Stimulated activated CD8-positive, alpha-beta memory T cell treated with anti-CD3 and anti-CD28 coated beads, Interleukin-4, amount 100 ng/mL, for 1 hour (primary cell): ENCODE measurements at places on chromosomes 5 and 9.

DNA sequence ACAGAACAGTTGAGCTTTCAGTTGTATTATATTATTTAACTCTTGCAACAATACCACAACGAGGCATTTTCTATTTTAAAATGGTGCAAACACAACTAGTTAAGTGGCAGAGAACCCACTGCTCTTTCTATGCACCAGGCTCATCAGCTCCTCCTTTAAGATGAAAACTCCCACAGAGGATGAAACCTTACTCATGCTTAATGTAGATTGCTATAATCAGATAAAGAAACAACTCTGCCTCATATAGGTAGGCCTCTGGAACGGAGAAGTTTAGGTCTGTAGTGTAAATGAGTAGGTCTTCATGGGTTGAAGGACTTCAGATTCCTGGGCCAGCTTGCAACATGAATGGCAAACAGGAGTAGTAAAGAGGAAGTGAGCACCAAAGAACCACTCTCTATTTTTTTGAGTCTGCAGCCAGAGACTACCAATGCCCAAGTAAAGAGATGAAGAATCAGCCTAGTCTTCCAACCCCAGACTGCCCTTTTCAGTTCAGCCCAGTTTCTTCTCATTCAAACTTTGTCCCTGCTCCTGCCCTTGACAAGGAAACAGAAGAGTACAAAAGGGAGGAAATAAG is 33.9 kb downstream of the HACD4 start:
- no peak for DNase-seq

DNA sequence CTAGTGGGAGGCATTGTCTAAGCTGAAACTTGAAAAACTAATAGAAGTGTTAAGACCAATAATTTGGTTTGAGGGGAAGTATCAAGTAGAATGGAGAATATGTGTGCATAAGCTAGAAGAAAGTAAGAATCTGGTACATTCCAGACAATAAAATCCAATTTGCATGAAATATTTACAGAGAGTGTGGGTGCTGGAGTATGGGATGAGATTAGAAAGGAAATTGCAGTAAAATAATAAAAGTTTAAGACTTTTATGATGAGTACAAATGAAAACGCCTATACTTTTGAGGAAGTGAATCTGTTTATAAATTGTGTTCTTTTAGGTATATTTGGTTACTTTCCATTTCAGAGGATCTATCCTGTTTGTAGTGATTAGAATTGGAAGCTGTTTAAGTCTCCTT is 165.4 kb upstream of the TNC start:
- DNase-seq: no peak

- no peak for DNase-seq
These were observed 4.2 kb downstream of the NIPBL start for GRCh38 chr5:36880761-36881160.

GRCh38 chr5:63495225-63495624 is 467.0 kb downstream of the HTR1A start:
- no peak for DNase-seq

GRCh38 chr9:129570450-129571297 is 50.2 kb downstream of the C9orf50 start:
- DNase-seq: no peak

- DNase-seq: no peak
These were observed 25.7 kb downstream of the LRRTM2 start for GRCh38 chr5:138849439-138849838.

DNA sequence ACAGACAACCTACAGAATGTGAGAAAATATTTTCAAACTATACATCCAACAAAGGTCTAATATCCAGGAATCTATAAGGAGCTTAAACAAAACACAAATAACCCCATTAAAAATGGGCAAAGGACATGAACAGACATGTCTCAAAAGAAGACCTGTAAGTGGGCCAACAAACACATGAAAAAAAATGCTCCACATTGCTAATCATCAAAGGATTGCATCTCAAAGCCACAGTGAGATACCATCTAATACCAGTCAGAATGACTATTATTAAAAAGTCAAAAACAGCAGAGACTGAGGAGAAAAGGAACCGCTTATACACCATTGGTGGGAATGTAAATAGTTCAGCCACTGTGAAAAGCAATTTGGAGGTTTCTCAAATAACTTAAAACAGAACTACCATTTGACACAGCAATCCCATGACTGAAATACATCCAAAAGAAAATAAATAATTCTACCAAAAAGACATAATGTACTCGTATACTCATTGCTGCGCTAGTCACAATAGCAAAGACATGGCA is 39.1 kb upstream of the C5orf63 start:
- DNase-seq: no peak

- no peak for DNase-seq
These were observed at the start of gene PCDHGA5 for GRCh38 chr5:141363952-141364660. PCDHGA5 (plus strand) TSS chr5:141364162; CDS start chr5:141364331, 169 bp downstream.

GRCh38 chr9:130741831-130742449 is 48.4 kb downstream of the EXOSC2 start:
- no peak for DNase-seq

GRCh38 chr5:32935283-32935682 is 224.2 kb downstream of the NPR3 start:
- DNase-seq: no peak

- no peak for DNase-seq
These were observed 5.7 kb downstream of the TRIM52 start for GRCh38 chr5:181255276-181255675.

GRCh38 chr5:77080905-77081304 is 6.2 kb downstream of the ZBED3 start:
- DNase-seq: no peak

DNA sequence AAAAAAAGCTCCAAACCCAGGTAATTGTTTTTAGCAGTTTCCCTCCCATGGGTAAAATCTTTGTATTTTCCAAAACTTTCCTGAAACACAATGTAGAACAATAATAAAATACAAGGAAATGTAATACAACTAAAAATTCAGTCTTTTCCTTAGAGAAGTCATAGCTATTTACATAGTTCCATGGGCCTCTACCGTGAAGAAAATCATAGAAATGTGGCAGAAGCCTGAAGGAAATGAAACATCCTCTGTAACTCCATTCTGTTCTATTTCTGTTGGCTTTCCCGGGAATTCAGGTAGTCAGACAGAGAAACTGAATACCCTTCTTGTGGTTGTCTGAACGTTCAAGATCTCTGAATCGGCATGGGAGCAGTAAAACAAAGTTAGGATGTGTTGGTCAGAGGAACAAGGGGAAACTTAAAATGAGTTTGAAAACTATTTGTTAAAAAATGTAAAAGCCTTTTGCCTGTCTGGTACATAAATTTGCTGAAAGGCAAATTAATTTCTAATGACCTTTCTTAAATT is 202.4 kb upstream of the ZNF608 start:
- no peak for DNase-seq

DNA sequence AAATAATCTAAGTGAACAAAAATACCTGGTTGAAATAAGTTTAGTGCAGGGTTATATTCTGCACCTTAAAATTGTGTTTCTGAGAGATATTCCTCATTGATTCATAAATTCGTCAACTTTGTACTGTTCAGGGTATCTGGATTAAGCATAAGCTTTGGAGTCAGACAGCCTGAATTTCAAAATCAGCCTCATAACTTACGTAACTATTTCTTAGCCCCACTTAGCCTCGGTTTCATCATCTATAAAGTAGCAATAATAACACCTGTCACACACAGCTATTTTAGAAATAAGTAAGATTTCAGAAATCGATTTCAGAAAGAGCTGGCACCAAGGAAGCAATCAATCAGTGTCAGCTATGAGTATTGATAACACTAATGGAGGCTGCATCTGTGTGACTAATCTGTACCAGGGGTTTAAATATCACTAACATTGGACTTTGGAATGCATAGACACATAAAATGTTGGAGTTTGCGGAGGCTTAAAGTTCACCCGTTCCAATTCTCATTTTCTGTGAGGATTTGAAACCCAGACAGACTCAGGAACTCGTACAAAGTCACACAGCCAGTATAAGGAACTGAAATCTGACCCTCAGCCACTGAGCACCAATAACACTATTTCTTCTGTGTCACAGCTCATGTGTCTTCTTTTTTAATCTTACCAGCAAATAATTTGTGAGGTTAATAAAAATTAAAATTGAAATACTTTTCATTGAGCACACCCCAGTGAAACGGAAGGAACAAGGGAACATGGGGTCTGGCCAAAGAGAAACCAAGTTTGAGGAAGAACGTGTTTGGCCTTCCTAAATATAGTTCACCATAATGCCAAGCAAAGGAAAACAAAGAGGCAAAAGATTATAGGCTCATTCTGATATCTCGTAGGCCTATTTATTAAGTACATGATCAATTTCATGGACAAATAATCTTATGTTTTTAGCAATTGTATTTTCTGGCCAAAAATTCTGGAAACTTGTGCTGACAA is 194.4 kb upstream of the PTGER4 start:
- no peak for DNase-seq

- DNase-seq: no peak
These were observed 30.4 kb upstream of the SLC2A8 start for GRCh38 chr9:127366594-127366993.

- no peak for DNase-seq
These were observed 246.8 kb downstream of the ARRDC3 start for GRCh38 chr5:91136271-91136670.

DNA sequence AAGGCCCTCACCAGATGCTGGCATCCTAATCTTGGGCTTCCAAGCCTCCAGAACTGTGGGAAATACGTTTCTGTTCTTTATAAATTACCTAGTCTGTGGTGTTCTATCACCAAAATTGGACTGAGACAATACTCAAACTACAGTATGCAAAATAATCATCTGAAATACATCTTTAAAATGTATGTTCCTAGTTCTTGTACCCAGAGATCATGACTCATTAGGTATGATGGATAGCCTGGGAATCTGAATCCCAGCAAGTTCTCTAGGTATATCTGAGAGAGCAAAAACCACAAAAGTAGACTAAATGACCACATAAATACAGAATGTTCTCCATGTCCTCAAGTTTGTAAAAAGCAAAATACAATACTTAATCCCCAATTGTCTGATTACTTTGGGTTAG is 166.3 kb downstream of the YIPF5 start:
- DNase-seq: no peak

DNA sequence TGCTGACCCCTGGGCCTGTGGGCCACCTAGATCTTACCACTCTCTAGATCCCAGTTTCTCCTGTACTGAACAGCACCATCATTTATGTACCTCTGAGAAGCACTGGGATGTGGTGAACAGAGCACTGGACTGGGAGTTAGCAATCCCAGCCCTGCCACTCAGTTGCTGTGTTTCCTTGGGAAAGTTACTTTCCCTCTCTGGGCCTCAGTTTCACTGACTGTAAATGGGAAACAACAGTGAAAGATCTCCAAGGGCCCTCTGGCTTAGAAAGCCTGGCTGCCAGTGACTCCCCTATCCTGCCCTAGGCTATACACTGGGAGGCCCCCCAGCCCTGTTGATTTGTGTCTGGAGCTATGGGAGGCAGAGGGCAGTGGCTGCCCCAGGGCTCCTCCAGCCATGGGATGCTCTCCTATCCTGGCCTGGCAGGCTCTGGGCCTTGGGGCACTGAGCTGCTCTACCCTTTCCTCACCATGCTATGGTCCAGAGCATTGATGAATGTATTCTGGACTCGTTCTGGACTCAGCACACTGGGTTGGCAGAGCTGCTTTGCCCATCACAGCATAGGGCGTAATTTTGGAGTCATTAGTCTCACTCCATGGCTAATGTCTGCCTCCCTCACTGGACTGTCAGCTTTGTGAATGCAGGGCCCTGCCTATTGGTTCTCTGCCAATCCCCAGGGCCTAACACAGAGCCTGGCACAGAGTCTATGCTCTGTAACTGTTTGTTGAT is 99.3 kb downstream of the RGS3 start:
- no peak for DNase-seq

DNA sequence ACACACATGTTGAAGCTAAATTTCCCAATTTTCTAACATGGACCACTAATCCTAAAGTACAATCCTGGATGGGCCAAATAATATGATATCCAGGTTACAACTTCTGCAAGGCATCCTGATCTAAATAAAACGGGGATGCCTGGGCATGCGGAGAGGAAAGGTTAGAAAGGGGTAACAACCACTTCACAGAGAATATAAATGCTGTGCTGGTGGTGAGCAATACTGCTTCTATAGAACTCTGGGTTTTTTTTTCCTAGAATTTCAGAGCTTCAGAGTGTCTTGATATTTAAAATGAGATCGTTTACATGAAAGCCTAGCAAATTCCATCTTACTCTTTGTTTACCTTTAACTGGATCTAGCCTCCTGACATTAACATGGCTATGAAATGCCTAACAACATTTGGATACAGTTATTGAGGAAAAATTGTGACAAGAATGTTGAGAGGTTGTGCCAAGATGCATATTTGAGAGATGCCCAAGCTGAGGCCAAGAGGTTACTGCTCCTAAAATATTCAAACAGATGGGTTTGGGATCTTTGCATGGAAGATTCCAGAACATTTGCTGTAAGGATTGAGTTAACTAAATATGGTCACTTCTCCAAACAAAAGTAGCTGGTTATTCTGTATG is 22.4 kb downstream of the TNFAIP8 start:
- DNase-seq: no peak

DNA sequence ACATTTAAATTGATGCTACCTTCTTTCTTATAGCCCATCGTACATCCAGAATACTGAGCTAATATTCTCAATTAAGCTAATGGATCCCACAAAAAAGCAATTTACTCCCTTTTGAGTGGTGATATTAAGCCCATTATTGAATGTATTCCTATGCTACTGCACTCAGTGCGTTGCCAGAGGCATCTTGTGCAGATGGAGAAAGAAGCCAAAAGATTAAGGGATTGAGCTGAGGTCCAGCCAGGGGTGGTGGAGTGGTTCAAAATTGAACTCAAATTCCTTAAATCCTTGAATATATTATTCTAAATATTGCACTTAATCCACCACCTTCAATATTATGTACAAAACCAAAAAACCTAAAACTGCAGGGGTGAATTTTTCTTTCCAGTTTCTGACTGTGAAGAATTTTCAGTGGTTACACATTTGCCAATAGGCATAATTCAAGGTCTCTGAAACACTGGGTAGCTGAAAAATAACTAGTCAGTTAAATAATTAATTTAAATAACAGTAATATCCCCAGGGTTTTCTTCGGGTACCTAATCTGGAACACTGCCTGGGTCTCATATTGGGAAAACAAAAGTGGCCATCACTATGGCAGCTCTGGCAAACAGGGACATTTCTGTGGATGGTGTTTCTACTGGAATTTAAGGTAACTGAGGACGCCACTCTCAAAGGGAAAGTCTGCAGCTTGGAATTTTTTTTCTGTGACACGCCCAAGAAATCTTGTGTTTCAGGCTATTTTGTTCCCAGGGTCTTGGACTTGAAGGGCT is 6.2 kb upstream of the LIFR start:
- DNase-seq: no peak

DNA sequence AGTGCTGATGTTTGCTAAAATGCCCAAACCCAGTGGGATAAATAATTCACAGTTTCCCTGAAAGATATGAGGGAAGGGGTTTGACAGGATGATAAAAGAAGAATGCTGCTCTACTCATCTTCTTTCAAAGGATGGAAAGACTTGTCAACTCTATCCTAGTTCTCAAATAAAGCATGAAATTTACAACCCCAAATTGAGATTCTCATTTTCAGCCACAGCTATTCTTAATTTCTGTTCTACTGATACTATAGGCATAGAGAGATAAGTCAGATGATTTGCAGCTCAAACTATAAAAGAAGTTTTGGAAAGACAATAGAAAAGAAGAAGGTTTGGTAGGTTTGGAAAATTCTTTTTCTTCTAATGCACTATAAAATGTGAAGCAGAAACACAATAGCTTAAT is 542.6 kb downstream of the CSNK1G3 start:
- DNase-seq: no peak
